ENCODE measurements at places on chromosomes 6 and 20. TPM values are rescaled to one million over a fixed set of nuclear protein-coding genes. Genes with fewer than 3 reads are reported as not detected.

GRCh38 chr6:168212362-168212761 is 107.2 kb downstream of the DACT2 start:
- DNase-seq = no peak

The PPP1R3G gene
- 0.10 TPM for total RNA-seq

DNA sequence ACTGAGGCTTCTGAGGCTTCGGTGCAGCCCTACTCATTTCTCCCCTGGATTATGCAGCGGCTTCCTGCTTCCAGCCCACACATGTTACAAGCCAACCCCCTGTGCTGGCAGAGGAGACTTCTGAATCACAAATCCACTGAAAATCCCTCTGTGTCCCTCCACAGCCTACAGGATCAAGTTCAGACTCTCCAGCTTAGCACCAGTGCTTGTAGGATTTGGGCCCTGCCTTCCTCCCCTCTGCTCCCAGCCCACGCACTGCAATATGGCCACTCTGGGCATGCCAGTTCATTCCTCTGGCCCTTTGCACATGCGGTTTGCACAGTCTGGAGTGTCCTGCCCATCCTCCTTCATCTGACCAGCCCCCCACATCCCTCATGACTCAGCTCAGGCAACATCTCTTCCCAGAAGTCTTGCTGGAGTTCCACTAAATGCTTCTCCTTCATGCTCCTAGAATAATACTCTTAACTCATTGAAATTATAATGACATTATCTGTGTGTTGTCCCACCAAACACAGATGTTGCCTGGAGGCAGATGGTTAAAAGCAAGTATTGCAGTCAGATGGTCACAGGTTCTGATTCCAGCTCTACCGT is 15.9 kb upstream of the MDGA1 start:
- DNase-seq = no peak

- no peak for DNase-seq
Measured at GRCh38 chr6:3294921-3295871, 36.4 kb downstream of the PSMG4 start.

DNA sequence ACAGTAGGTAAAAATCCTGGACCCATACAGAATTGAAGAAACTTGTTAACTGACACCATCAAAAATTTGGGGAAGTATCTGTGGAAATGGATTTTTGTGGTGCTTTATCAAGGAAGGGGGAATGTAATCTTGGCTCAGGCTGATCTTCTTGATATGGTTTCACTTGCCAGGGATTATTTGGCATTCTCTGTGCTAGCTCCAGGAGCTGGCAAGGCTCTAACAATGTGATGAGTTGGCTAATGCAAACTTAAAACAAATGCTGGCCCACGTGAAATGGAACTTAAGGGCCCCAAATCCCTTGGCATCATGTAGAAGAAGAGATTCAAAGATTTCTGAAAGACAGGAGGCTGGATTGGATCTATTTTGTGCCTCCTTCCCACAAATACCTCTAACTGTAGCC is 13.1 kb downstream of the KCNS1 start:
- no peak for DNase-seq

The MCCD1 gene
- total RNA-seq = not detected

All from upper lobe of left lung (tissue), 6 donors.